BJ (cell line): ENCODE measurements at places on chromosomes 2 and 18. TPM values are rescaled to one million over a fixed set of nuclear protein-coding genes. Genes with fewer than 3 reads are reported as not detected.
A peak's percentile ranks its signal among the peaks of the same experiment; 100 is the strongest.

Gene GYPC
- 164 and 236 TPM in 2 replicates for polyA plus RNA-seq

Gene ESPNL
- 1.3 and 2.1 TPM in 2 replicates for polyA plus RNA-seq

Gene MROH2A
- polyA plus RNA-seq = not detected in 2 replicates

DNA sequence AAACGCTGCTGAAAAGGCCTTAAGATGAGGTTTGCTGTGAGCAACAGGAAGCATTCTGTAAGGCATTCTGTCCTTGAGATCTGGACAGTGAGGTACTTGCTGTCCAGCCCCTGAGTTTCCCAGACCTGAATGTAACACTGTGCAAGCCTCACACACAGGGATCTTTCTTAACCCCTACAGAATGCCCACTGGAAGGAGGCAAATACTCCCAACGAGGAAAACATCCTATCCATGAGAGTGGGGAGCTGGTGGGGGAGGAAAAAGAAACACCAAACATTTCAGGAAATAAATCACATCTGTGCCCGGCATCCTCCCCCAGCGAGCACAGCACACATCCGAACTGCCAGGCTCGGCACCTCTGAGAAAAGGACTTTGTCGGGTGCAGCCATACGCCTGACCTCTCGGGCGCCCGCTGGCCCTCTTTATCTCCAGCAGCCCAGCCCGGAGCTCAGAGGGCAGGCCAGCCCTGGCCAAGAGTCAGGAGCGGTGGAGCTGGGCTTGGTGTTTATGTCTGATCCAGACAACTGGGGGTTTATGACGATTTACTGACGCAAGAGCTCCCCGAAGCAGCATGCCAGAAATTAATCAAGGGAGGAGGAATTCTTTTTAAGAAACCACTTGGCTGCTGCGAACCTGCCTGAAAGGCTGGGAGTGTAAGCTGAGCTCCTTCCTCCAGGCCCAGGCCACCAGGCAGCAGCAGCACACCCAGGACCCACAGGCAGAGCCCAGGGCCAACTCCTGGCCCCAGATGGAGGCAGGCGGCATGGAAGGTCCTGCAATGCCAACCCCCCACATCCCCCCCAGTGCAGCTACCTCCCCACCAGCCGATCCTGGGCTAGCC is 72.2 kb downstream of the HDAC4 start:
- peak; percentile 64 for DNase-seq

GRCh38 chr18:49026501-49027373 is 76.0 kb upstream of the SMAD7 start:
- DNase-seq = no peak

- no peak for DNase-seq
Measured at GRCh38 chr18:59897321-59897954, 2.4 kb upstream of the PMAIP1 start.

Gene SERPINB11
- polyA plus RNA-seq = not detected in 2 replicates

GRCh38 chr2:220076734-220077133 is 449.3 kb downstream of the SLC4A3 start:
- peak; percentile 69 for DNase-seq

Gene CCDC68
- polyA plus RNA-seq = 0.34 and 0.40 TPM in 2 replicates

- DNase-seq = peak; percentile 13
Measured at GRCh38 chr2:67476809-67477790, 80.0 kb downstream of the ETAA1 start.

GRCh38 chr2:114700440-114700839 is 258.0 kb downstream of the DPP10 start:
- DNase-seq = no peak
